ENCODE measurements at places on chromosomes 7 and 10.

DNA sequence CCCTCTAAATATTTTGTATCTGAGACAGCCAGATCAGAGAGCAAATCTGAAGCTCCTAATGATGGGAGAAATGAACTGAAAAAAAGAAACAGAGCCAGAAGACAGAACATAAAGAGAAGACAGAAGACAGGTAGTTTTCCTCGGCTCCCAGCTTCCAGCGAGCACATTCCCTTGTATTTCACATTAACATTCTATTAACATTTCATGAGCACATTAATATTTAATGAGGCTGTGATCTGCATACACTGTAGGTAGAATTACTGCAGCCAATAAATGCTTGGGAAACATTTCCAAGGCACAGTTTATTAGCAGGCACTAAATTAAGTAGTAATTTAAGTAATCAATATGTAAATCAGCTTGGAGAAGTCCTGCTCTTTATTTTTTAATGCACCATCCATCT lies 349.9 kb downstream of the ELMO1 start:
- no peak for DNase-seq

DNA sequence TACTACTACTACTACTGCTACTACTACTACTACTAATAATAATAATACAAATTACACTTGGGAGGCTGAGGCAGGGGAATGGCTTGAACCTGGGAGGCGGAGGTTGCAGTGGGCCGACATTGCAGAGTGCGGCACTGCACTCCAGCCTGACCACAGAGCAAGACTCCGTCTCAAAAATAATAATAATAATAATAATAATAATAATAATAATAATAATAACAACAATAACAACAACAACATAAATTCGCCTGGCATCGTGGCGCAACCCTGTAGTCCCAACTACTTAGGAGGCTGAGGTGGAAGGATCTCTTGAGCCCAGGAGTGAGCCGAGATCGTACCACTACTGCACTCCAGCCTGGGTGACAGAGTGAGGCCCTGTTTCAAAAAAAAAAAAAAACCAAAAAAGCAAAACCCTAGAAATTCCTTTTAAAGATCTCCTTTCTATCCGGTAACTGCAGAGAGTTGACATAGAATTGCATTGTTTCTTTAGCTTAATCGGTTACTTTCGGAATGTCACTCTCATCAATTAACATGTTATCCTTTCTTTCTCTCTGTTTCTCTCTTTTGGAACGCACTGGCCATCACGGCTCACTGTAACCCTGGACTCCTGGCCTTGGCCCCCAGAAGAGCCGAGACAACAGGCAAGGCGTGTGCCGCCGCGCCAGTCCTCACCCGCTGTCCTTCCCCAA lies 972 bp downstream of the PHYH start:
- no peak for DNase-seq

DNA sequence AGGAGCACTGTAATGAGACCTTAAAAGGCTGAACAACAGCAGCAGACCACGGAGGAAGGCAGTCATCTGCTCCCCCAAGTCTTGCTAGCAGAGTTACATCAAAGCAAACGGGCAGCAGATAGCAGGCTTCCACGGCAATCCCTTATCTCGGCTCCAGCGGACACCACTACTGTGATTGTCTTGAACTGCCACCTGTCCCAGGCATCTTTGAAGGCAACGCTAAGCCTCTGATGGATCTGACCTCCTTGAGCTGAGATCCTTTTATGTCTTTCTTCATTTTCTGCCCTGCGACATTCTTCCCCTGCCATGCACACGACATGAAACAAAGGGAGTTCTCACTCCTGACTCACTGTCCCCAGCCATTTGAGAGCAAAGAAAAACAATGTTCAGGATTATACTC lies 111.7 kb downstream of the GLI3 start:
- no peak for DNase-seq

GRCh38 chr10:91785830-91786229 lies 12.4 kb upstream of the TNKS2 start:
- DNase-seq, result no peak

DNA sequence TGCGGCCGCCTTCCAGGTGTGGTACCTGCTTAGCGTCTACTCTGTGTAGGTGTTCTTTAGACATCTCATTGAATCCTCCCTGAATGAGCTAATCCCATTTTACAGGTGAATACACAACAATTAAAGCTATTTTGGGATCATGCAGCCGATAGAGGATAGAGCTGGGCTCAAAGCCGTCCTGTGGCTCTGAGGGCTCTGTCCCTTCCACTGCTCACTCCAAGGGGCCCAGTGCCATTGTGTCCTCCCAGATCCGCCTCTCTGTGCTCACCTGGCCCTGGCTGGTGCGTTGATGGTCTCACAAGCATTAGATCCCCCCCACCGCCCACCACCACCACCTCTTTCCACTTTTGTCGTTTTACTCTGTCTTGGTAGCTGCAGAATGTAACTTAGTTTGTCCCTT lies 13.1 kb downstream of the NPTX2 start:
- no peak for DNase-seq

DNA sequence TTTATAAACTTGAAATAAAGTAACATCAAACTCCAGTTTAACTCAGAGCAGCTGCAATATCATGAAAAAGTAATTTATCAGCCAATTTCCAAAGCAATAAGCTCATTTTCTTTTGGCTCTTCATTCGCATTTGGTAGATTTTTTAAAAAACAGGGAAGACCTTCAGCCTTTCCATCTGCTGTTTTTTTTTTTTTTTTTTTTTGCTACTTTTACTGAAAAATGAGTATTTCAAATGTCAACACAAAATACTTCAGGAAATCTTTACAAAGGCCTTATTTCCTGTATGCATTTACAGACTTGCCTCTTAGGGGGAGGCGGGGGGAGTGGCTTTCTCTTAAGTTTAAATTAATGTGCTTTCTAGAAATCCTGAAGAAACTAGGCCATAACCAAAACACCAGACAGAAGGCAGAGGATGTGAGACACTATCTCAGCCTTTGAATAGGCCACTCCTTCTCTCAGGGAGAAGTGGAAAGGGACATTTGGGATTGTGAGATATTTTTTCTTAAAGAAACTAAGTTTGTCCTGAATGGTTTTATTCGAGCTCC lies 91.8 kb downstream of the COL28A1 start:
- no peak for DNase-seq
